NB4 (cell line): ENCODE measurements at places on chromosomes 7 and 10.
A peak's percentile ranks its signal among the peaks of the same experiment; 100 is the strongest.

DNA sequence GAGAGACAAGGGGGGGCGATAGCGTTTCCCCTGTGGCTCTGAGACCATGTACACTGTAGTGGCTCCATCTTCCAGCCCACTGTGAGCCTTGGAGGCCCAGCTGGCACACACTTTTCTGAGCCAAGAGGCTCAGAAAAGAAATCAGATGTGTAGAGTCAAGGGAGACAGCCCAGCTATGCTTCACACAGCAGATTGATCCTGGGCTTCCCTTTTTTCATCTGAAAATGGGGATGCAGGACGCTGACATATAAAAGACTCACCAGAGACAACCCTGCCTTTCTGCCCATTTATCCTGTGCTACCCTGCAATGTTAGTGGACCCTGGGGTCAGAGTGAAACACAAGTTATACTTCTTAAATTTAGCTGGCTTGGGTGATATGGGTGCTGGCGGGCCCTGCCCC is 14.3 kb downstream of the TMEM273 start:
- no peak for DNase-seq

- DNase-seq: no peak
These were observed 12.3 kb downstream of the KLHL7 start for GRCh38 chr7:23117841-23118240.

DNA sequence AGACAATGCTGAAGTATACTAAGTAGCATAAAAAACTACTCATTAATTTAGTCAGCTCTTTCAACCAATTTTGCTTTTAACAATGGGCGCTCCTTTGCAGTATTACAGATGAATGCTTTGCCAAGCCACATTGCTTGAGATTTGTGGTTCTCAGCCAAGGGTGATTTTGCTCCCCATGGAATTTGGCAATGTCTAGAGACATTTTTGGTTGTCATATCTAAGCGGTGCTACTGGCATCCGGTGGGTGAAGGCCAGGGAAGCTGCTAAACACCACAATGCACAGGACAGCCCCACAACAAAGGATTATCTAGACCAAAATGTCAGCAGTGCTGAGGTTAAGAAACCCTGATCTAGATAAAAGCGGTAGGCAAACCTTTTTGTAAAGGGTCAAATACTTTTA is 112.0 kb downstream of the UBE2H start:
- peak; percentile 62 for DNase-seq

- DNase-seq: no peak
These were observed 77.9 kb downstream of the PARP12 start for GRCh38 chr7:139984642-139985539.

GRCh38 chr7:147245274-147245673 is 1128.7 kb downstream of the CNTNAP2 start:
- DNase-seq: peak; percentile 67

GRCh38 chr10:1169981-1170866 is 114.0 kb downstream of the WDR37 start:
- no peak for DNase-seq

- no peak for DNase-seq
These were observed 475.3 kb upstream of the AUTS2 start for GRCh38 chr7:69122953-69123352.

DNA sequence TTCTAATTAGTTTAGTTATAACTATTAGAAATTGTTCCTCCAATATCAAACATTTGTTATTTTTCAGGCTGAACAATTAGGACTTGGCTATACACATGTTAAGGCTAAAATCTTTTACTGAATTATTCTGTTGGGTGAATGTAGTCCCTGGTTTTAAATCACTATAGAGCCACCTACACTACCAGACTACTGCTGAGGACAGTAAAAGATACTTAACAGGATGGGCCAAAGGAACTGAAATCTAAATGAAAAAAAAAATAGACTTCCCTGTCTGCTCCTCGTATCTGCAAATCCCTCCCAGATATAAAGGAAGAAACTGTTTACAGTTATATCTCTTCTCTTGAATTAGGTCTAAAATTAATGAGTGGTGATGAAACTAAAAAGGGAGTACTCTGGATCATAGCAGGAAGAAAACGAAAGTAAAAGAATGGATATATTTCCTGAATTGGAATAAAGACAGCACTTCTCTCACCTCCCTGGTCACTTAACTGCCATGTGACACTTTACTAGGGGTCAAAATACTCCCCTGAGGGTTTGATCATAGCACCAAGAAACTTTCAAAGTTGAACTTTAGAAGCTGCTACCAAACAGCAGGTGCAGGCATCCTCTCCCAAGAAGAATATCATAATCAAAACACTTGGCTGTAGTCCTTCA is 12.7 kb downstream of the FBXW4 start:
- DNase-seq: peak; percentile 53

GRCh38 chr10:1251769-1252168 is 195.6 kb downstream of the WDR37 start:
- no peak for DNase-seq

- DNase-seq: no peak
These were observed 97.6 kb downstream of the DYNC2I1 start for GRCh38 chr7:158953912-158954311.

- no peak for DNase-seq
These were observed 26.4 kb upstream of the GSDME start for GRCh38 chr7:24783698-24784097.

DNA sequence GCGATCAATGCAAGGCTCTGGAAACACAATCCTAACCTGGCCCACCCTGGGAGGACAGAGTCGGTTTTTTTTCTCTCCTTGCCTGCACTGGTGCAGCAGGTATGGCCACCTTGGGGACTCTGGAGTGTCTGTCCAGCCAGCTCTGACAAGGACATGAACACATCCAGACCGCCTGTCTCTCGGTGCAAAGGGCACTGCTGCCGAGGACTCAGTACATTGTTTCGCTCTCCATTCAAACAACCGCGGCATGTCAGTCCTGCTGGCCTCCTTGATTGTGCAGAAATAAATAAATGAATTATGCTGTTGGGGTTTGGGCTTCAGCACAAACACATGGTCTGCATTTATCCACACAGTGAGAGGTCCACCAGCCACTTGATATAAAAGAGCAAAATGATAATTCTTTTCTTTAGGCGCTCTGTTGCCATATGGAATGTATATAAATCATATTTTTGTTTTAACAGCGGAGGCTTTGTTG is 565.2 kb downstream of the KCNMA1 start:
- DNase-seq: no peak
